ENCODE measurements at places on chromosomes 2 and 18.

GRCh38 chr2:82428251-82428650, 2030.8 kb downstream of the SUCLG1 start:
- no peak for DNase-seq

- DNase-seq, result no peak
Observed at GRCh38 chr2:239666855-239667376, 266.1 kb upstream of the HDAC4 start.

- no peak for DNase-seq
Observed at GRCh38 chr2:182522405-182522896, 95.6 kb upstream of the PDE1A start.

DNA sequence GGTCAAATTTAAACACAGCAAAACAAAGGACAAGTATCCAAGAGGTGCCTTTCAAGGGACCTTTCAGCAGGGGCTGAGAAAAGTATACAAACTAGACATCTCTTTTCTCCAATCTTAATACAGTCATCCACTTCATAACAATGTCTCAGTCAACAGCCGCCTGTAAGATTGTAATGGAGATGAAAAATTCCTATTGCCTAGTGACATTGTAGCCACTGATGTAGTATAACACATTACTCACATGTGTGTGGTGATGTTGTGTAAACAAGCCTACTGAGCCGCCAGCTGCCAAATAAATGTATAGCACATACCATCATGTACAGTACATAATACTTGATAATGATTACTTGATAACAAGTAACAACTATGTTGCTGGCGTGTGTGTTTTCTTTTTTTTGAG, 31.0 kb downstream of the VIT start:
- no peak for DNase-seq

- no peak for DNase-seq
Observed at GRCh38 chr2:166057370-166058164, 70.3 kb downstream of the SCN1A start.

GRCh38 chr2:217076058-217076435, 216.2 kb upstream of the TNP1 start:
- no peak for DNase-seq

- DNase-seq, result no peak
Observed at GRCh38 chr2:42977270-42978174, 185.1 kb upstream of the HAAO start.

- no peak for DNase-seq
Observed at GRCh38 chr2:120740765-120741524, 5.3 kb downstream of the GLI2 start.

DNA sequence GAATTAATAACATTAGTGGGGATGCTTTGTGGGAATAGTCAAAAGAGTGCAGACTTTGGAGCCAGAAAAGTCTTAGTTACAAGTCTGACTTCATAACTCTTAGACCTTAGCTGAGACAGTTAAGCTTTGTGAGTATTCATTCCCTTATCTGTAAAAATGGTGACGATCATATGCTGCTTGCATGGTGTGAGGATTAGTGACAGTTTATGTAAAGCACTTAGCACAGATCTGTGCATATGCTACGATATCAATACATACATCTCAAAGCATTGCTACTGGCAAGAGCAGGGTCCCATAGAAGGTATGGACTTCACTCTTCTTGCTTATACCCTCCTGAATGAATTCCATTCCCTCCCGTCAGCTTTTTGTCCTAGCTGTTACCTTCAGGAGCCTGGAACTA, 56.7 kb upstream of the LYPD6B start:
- DNase-seq, result no peak

DNA sequence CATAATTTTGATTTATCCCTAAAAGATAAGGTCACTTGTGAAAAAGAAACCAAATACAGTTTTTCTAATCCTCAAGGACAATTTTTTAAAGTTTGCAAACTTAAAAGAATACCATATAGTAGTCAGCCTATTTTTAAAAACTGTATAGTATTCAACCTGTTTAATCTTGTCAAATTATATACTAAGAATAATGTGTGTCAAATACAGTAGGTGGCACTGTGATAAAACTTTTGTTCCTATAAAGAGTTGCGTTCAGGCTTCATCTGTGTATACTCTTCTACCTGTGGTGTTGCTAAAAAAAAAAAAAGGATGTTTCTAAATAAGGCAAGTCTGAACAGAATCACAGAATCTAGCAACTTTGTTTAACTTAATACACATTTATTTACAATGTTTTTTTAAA, 68.6 kb downstream of the CCDC138 start:
- DNase-seq, result no peak

- peak; percentile 15 for DNase-seq
Observed at GRCh38 chr2:11343650-11344341, 640 bp downstream of the ROCK2 start.

- DNase-seq, result no peak
Observed at GRCh38 chr2:69305712-69306392, 81.2 kb downstream of the GFPT1 start.

DNA sequence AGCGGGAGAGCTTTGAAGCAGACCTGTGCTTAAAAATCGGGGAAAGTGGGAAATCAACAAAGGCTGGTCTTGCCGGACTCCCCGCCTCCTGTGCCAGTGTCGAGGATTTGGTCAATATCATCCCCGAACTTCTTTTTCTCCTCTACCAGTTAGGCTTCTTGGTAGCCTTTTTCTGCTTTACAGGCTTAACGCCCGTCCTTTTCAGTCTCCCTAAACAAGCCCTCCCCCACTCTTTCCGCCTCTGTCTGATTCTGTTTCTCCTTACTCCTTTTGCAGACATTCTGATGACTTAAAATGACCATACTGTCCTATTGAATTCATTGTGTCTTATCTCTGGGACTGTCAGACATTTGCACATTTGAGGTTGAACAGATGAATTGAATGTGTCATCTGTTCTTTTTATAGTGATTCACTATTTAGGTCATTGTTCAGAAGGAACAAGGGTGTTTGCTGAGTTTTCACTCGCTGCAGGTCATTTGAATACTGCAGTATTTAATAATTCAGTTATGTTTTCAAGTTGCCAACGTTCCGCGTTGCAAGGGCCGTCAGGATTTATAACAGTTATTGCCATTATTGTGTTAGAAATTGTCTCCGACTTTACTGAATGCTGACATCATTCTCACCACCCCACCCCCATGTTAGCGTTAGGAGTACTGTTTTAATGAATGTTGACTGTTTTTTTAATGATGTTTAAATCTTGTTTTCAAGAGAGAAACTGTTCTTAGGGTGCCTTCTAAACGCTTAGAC, 1.1 kb downstream of the ITGAV start:
- DNase-seq, result no peak
